ENCODE measurements at places on chromosomes 5 and 9.

DNA sequence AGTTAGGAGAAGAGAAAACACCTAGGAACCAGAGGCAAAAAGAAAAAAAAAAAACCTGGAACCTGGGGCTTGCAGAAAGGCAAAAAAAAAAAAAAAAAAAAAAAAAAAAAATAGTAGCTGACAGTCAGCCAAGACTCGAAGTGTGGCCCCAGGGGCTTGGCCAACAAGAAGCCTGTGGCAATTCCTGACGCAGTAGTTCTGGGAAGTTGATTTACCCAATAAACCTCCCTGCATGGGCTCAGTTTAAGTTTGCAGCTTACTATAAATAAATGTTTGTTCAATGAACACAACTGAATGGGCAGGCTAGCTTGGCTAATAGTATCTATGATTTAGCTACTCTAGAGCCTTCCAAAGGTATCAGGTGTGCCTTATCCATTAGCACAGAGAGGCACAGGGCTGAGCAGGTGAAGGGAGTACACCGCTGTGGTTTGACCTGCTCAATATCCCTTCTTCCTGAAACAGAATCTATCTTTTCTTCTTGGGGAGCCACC, 21.3 kb upstream of the GLRX start:
- no peak for DNase-seq

DNA sequence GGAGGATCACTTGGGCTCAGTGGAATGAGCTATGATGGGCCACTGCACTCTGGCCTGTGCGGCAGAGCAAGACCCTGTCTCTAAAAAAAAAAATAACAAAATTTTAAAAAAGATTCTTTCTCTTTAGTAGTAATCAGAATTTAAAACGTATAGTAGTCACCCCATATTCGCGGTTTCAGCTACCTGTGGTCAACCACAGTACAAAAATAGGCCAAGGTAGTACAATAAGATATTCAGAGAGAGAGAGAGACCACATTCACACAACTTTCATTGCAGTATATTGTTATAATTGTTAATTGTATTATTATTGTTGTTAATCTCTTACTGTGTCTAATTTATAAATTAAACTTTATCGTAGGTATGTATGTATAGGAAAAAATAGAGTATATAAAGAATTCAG, 18.7 kb downstream of the INIP start:
- no peak for DNase-seq

DNA sequence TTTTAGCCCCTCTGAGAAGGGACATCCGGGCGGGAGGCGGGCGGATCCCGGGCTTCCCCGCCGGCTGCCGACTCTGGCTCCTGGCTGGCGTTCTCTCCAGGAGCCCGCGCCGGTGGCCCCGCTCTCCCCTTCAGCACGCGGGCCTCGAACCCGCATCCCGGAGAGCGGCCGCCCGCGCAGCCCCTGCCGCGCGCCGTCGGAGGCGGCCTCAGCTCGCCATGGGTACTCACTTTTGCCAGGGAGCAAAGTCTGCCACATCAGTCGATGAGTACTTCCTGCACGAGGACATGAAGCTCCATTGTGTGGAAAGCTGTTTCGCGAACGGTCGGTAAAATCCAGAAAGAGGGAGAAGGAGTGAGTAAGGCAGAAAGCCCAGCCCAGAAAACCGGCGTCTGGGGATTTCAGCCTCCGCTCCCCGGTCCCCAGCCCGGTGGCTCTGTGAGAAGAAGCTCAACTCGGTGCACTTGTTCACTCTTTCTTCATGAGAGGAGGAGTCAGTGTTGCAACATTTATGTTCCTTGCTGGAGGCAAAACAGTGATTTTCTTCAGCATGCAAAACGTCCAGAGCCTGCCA, at the start of gene PRLR:
TSS of gene PRLR (minus strand) at position 450 of the 574 bp plus-strand sequence. CDS start 140,867 bp downstream, outside the sequence.
- DNase-seq: peak; percentile 48

- no peak for DNase-seq
These were observed 53.0 kb downstream of the IL31RA start for GRCh38 chr5:55904152-55904551.

GRCh38 chr5:59709346-59709821, 184.1 kb downstream of the PDE4D start:
- DNase-seq: no peak

DNA sequence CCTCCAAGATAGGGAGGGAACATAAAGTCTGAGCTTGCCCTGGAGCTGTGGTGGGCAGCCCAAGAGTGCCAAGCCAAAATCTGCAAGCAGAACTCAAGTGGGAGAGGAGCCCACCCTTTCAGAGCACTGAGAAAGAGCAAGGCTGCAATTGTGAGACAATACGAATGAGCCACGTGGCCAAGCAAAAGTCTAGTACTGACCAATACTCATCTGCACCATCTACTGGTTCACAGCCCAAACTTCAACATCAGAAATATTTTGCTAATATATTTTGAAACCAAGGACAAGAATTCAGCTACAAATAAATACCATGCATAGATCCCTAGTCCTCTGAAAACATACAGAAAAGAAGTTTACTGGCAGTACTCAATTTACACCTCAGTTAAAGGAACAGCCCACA, 696.2 kb upstream of the COX7C start:
- DNase-seq: no peak

DNA sequence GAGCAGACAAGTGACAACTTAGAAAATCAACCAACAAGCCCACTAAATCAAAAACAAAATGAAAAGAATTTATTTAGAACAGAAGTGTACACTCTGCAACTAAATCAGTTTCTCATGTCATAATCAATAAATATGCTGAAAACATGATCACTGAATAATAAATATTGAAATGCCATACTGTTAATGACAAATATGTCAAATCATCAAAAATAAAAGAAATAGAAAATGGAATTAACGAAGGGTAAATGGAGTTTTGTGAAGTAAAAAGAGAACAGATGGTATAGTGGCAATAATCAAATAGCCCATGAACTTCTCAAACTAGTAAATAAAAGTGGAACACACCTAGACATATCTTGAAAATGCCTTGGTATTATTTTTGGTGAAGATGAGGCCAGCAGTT, 744.9 kb downstream of the TAF11L14 start:
- DNase-seq: no peak

GRCh38 chr5:178056935-178057334, 56.4 kb upstream of the N4BP3 start:
- no peak for DNase-seq

GRCh38 chr5:141430332-141431113, at the start of gene PCDHGA12:
Gene PCDHGA12, plus strand, starts transcription at chr5:141430507. Its CDS starts 253 bp downstream, at chr5:141430760.
- no peak for DNase-seq

- no peak for DNase-seq
These were observed 601.1 kb downstream of the TLR4 start for GRCh38 chr9:118305331-118305730.

DNA sequence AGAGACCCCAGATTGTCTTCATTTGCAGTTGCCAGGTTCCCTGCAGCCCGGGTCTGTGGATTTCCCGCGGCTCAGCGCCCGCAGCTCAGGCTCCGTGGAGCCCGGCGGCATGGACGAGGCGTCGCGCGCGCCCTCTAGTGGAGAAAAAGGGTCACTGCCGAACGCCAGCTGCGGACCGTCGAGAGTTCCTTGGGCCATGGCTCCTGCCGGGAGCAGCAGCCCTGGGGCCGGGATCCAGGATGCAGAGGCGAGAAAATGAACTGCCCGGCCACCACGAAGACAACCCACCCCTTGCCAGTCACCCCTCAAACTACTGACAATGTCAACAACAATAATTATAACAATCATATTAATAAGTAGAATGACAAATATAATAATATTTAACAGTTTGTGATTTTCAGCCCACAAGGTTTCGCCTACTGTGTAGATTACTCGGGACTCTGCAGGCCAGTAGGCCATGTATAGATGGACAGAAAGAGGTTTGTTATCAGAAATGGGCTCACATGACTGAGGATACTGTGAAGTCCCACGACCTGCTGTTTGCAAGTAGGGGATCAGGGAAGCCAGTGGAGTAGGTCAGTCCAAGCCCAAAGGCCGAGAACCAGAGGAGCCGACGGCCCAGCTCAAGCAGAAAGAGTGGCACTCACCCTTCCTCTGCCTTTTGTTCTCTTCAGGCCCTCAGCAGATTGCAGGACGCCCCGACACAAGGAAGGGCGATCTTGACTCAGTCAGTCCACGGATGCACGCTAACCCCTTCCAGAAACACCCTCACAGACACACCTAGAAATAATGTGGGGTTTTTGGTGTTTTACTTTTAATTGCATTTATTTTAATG, 43.1 kb downstream of the BOD1 start:
- peak; percentile 89 for DNase-seq

DNA sequence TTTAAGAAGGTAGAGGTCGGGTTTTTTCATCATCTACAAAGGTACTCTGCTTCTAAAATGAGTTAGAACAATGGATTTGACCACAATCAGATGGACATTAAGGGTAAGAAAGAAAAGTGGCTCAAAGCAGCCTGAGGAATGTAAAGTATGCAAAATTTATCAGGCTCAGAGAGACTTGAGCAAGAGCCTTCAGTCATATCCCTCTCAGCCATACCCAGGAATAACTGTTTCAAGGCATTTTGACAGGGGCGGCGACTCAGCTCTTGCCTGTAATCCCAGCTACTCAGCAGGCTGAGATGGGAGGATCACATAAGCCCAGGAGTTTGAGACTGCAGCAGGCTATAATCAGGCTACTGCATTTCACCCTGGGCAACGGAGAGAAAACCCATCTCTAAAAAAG, 38.8 kb upstream of the ANXA2R start:
- no peak for DNase-seq

DNA sequence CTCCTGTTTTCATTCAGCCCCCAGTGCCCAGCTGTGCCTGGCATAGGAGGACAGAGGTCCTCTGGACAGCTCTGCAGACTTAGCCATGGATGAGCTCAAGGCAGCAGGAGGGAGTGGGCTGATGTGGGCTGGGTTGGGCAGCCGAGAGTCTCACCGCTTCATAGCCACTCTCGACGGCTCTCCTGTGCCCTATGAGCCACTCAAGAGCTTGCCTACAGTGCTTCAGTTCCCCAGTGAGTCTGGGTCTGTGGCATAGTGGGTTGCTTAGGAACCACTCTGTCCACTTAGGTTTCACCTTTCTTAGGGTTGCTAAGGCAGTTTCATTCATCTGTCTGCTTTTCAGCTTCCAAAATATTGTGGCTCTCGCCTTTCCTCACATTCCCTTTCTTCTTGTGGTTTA, 296.8 kb downstream of the ICE1 start:
- no peak for DNase-seq

DNA sequence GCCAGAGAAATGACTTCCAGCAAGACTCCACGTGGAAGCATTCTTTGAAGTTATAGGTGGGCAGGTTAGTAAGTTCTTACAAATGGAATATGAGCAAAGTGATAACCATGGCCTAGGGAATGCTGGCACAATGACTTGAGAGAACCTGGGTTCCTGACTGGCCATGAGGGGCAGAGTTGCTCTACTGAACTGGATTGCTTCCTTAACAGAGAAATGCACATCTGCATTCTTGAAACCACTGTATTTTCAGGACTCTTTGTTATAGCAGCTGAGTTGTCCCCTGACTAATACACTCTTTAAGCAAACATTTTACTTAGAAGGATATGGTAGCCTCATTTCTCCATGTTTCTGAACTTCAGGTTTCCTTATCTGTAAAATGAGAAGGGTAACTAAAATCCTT, 108.3 kb upstream of the GNA14 start:
- no peak for DNase-seq

GRCh38 chr5:136001466-136001981, 27.3 kb upstream of the TGFBI start:
- DNase-seq: no peak

DNA sequence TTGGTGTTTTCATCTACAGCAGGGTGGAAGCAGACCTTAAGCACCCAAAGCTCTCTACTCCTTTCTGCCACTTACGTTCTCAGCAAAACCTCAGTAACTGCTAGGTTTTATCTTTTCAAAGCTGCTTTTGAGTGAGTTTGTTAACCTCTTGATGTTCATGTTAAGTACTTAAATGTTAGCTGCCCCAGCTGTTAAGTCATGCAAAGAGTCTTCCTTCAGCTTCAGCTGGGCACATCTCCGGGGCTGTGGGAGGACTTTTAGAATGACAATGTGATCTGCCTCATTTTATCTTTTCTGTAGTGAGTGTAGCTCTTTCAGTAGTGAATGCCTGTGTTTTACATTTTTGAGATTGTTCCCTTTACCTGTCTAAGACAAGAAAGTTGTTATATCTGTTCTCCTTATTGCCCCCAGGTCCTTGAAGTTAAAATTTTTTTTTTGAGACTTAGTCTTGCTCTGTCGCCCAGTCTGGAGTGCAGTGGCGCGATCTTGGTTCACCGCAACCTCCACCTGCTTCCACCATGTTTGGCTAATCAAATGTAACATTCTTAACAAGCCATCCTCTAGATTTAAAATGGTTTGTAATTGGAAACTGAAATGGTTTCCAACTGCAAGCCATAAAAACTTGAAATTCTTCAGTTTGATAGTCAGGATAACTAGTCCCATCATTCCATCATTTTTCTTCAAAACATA, 19.6 kb downstream of the KDM4C start:
- DNase-seq: no peak

GRCh38 chr9:38423973-38424843, at the start of gene IGFBPL1:
Gene IGFBPL1, minus strand, starts transcription at chr9:38424454. Its CDS starts 30 bp downstream, at chr9:38424424.
- DNase-seq: no peak

DNA sequence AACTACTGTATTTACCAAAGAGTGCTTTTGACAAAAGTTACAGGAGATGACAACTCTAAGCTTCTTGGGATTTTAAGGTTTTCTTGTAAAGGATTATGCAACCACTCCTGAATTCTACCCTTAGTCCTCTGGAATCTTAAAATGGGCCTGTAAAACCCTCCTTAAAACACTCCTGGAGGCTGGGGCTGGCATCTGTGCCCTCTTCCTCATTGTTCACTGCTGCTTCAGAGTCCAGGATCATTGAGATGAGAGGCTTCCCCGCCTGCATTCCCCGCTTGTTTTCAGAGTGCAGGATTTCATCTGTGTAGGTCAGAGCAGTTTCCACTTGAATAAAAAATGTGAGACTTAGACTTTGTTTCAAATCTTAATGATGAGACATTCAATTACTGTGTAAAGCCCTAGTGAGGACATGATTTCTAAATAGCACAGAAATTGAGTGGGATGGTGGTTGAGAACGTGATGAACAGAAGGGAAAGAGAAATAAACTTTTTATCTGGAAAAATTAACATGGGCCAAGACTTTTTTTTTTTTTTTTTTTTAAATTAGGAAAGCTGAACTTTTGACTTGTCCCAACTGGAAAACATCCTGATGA, 40.4 kb downstream of the PCSK5 start:
- no peak for DNase-seq

GRCh38 chr5:82222597-82223574, 55.3 kb downstream of the RPS23 start:
- no peak for DNase-seq

- no peak for DNase-seq
These were observed 180.0 kb downstream of the KIF4B start for GRCh38 chr5:155193483-155194107.

- no peak for DNase-seq
These were observed 983 bp downstream of the RCL1 start for GRCh38 chr9:4793459-4794395.

DNA sequence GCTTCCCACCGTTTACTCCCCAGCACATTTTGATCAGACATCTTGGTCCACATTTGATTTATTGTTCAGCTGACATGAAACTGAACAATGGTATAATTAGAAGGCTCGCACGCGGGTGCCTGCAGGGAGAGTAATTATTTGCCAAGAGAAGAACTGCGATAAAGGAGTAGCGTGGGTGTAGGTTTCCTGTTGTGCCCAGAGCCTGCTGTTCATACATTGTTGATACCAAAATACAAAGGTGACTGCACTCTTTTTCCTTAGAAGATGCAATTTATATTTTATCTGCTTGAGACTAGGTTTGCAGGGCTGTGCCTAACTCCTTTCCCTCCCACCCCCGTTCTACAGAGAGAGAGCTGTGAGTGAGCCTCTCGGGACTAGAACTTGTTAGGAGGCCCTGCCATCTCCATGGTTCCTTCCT, 241.8 kb upstream of the MSX2 start:
- no peak for DNase-seq

- no peak for DNase-seq
These were observed 28.2 kb downstream of the ARL15 start for GRCh38 chr5:54281960-54282692.

GRCh38 chr9:94159069-94159939, 75.0 kb downstream of the PTPDC1 start:
- no peak for DNase-seq

Measured in ovary (tissue), 10 donors.